Non-pigmented ciliary epithelial cell (primary cell): ENCODE measurements at places on chromosomes 4 and X.

GRCh38 chrX:50952406-50952805 lies 41.9 kb downstream of the BMP15 start:
- no peak for DNase-seq

- peak; percentile 35 for DNase-seq
These were observed 204.8 kb downstream of the VEGFC start for GRCh38 chr4:176587920-176588319.

- peak; percentile 41 for DNase-seq
These were observed 252.9 kb upstream of the SMIM31 start for GRCh38 chr4:164501074-164501473.

DNA sequence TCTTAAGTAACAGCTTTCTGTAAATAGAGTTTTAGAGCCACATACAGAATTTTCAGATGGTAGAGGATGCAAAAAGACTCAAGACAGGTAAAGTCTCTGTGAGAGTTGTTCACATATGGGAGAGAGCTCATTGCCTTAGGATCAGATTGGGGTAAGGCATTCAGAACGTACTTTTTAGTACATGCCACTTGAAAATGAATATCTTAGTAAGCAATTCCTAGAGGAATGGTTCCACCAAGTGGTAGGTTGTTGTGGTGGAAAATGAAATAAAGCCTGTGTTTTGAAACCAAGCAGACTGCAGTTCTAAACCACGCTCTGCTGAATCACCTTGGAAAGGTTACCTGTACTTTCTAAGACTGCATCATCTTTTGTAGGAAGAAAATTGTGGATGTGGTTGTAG lies 547.0 kb upstream of the LCORL start:
- DNase-seq = no peak

DNA sequence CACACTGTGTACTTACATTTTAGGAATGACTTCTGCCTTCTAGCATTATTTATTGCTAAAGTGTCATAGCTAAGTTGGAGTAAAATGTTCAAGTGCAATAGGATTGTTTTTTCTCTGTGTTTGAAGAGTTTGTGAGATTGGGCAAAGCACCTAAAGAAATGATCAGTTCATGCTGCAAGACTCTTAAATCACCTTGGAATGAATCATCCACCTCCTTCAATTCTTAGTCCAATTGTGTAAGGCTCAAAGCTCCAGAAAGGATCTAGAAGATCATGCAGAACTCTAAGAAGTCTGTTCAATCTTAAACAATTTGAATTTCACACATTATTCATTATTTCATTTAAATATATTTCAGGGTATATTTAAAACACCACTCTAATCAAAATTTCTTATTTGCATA lies 137.1 kb downstream of the AMELX start:
- DNase-seq = no peak

DNA sequence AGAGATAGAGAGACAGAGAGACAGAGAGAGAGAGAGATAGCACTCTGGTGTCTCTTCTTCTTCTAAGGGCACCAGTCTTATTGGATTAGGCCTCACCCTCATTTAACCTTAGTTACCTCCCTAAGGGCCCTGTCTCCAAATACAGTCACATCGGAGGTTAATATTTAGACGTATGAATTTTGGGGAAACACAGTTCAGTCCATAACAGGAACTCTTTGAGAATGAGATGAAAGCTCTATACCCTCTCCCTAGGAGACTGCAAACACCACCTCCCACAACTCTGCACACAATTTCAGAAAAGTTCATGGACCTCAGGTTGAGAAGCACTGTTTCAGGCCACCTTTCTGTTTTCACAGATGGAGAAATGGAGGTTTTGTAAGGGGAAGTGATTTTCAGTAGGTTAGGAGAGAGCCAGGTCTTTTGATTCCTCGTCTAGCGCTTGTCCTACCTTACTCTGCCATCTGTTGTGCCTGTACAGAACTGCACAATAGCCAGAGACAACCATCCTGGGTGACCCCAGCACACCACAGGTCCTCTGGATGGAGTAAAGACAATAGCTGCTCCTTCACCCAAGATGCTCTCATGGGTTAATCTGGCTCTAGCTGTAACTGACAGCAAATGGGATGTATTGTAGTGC lies 16.9 kb upstream of the LOC101059915 start:
- DNase-seq = no peak

- DNase-seq = no peak
These were observed 14.0 kb upstream of the XPNPEP2 start for GRCh38 chrX:129724754-129725153.

DNA sequence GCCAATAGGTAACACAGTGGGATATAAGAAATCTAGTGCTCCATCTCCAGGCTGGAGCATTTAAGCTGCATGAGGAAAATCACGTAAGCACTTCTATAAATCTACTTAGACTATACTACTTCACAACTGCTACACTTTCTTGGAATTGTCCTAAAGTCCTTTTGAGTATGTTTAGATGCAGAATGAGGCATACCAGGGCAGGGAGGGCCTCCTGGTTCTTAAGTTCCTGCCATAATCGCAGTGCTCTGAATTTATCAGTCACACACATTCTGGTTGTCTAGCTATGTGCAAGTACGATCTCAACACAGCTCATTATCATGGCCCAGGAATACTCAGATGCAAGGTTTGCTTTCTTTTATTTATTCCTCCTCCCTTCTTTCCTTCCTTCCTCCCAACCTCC lies 130.3 kb downstream of the GUCY2F start:
- no peak for DNase-seq

DNA sequence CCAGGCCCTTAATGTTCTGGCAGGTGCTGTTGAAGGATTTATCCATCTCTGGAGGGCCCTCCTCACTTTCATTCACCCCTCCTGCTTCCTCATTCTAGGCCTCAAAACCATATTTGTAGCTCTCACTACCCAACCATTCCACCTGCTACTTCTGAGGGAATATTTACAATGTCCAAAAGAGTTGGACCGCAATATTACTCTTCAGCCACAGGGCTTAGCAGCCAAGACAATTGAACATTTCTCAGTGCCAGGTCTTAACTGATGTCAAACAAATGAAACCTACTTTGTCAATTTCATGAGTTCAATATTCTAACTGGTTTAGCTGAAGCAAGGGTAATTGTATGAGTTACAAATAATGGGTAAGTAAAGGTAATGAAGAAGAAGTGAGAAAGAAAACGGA lies 113.2 kb downstream of the ENOX2 start:
- DNase-seq = no peak

- DNase-seq = no peak
These were observed 75.7 kb downstream of the RASL11B start for GRCh38 chr4:52937829-52938228.

- DNase-seq = no peak
These were observed 10.7 kb upstream of the PIGA start for GRCh38 chrX:15345976-15346375.

GRCh38 chr4:69910016-69910782 lies 20.7 kb upstream of the CSN1S1 start:
- peak; percentile 14 for DNase-seq

DNA sequence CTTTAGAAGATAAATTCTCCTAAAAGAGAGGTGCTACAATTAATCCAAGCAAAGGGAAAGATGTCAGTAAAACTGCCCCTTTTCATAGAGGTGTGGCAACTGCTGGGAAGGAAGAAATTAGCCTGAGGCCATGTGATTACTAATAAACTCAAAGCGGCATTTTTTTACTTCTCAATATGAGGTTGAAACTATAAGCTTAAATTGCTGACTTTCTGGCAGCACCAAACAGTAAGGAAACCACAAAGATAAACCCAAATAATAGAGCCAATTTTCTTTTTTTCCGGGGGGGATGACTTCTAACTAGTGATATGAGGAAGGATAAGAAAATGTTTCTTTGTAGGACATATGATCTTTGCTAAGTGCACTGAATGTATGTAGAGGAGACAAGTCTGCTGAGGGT lies 30.9 kb downstream of the AR start:
- no peak for DNase-seq

DNA sequence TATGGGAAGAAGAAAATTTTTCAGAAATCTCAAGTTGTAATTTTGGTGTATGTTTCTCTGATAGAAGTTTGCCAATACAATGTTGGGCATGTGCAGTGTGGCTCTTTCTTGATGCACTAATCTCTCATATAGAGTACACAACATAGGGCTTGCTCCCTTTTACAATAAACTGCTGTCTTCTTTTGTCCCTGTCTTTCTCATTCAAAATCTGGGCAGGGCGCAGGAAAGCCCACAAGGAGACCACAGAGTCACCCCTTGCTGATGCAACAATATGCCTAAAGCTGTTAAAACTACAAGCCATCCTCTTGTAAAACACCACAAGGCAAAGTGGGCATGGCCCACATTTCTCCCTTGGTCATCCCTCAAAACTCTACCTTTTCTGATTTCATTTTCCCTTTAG lies 63.4 kb upstream of the TBC1D9 start:
- DNase-seq = no peak

GRCh38 chr4:169963998-169964397 lies 62.2 kb downstream of the MFAP3L start:
- DNase-seq = peak; percentile 26

- no peak for DNase-seq
These were observed 34.9 kb upstream of the SLC25A4 start for GRCh38 chr4:185108185-185108584.

DNA sequence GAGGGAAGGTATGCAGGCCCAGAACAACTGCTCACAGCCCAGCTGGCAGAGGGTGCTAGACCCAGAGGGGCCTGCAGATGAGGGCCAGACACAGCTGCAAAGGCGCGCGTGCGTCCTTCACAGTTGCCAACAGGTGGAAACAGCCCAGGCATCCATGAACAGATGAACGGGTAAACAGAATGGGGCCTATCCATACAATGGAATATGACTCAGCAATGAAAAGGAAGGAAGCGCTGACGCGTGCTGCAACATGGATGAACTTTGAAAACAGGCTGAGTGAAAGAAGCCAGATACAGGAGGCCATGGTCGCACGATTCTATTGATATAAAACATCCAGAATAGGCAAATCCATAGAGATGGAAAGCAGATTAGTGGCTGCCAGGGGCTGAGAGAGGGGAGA lies 83.1 kb upstream of the DDX3X start:
- DNase-seq = no peak

DNA sequence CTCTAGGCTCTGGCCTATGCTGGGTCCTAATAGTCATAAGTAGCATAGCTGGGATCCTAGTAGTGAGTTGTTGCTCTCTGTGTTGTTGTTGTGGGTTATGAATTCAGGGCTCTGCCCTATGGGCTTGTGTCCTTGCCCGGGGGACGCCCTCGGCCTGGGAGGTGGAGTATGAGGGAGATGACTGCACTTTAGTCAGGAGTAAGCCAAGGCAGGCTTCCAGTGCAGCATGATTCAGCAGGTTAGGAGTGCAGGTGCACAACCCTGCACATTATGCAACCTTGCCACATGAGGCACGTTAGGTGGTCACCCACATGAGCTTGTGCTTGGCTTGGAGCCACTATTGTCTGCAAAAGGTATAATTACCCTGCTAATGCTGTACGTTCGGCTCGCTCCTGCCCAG lies 58.4 kb upstream of the CCDC149 start:
- DNase-seq = no peak

DNA sequence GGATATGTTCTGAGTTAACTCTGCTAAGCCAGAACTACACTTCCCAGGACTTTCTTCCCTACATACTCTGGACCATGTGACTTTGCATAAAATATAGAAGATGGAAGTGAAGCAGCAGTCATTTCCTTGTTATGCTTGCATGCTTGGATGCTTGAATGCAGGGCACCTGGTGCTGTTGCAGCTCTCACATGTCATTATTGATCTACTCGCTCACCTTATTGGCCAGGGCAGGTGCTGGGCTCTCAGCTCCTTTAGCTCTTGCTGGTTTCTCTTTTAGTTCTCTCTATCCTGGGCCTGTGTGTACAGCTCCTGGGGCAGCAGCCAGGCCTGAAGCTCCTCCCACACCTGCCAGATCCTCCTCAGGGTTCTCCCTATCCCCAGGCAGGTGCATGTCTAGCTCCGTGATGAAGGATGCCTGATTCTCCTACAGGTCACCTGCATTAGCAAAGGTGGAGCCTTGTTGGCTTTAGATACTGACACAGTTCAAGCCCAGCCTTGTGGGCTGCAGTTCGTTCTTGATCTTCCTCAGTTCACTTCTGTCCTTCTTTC lies 53.3 kb downstream of the MED28 start:
- DNase-seq = no peak

- no peak for DNase-seq
These were observed at the start of gene MAGEE2 for GRCh38 chrX:75784680-75785491. Gene MAGEE2 (minus strand): TSS chrX:75785254. CDS start chrX:75785051, 203 bp downstream.

DNA sequence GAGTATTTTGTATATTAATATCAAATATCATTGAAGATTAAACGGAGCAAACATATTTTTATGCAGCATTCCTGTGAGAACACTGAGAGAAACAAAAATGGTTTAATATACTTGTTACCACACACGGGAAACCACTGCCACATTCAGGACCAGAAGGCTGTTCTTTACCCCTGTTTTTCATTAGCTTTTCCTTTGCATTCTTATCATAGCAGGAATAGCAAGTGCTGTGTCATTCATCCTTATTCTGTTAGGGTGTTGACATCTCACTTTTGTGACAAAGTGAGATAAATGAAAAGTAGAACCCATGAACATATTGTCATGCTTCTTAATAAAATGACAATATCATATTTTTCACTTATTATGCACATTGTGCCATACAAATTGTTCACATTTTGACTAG lies 212.4 kb upstream of the NDST4 start:
- no peak for DNase-seq

- DNase-seq = peak; percentile 10
These were observed 24.6 kb upstream of the ANTXR2 start for GRCh38 chr4:80097400-80098177.

DNA sequence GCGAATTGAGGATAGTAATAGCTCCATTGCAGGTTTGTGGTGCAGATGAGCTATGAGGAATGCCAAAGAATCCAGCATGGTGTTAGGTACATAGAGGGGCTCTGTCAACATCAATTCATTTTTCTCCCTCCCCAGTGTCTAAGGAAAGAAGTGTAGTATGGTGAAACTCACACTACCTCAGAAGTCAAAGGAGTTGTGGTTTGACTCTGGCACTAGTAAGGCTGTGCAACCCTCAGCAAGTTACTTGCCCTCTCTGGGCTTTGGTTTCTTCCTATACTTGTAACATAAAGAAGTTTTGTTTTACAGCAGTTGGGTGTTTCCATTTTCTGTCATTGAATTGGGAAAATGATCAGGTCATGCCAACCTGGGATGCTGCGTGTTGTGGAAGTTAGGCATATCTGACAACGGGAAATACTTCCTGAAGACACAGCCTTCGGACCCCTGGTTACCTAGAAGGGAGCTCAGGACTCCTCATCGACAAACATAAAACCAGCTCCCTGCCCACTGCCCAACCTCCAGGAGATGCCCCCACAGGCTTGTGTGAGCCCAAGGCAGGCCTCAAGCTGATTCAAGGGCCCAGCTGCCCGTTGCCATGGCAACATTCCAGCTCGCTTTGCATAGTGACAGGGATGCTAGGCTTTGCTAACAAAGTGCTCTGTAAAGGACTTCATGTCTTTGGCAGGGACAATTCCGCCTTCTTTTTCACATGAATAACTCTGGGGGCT lies 71.4 kb downstream of the RTL5 start:
- DNase-seq = no peak

GRCh38 chrX:152821145-152821765 lies 9.3 kb downstream of the CETN2 start:
- DNase-seq = no peak

DNA sequence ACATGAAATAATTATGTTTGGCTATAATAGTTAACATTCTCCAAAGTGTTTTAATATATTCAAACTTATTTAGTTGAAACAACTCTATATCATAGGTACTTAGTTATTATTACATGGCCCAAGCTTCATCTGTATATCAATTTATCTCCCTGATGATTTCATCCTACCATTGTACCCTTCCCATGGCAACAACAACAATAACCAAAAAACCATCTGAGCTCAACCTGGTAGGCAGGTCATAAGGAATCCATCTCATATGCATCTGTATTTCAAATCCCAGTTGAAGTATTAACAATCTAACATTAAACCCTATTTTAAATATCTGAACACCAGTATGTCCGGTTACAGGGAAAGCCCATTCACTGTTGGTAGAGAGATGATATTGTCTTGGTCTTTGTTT lies 33.1 kb upstream of the SLC7A11 start:
- no peak for DNase-seq
